Activated CD4-positive, alpha-beta T cell treated with anti-CD3 and anti-CD28 coated beads, Interleukin-2, Interleukin-6, amounts not matched to agents 100 ng/mL and 50 ng/mL, durations not matched to agents 16 hours and 8 hours (primary cell): ENCODE measurements at places on chromosomes 7 and 10.

DNA sequence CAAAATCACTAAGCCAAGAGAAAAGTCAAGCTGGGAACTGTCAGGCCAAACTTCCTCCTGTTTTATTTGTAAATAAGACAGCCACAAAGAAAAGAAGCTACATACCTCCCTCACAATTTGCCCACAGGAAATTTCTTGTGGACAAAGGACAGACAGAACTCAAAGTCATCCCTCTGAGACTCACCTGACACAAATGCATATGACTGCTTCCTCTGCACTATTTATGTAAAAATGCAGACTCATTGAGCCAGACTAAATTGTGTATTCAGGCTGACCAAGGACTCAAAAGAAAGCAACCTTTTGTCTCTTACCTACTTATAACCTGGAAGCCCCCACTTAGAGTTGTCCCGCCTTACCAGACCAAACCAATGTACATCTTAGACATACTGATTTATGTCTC lies 11.8 kb downstream of the TOMM7 start:
- DNase-seq, result no peak

- no peak for DNase-seq
Measured at GRCh38 chr7:7642081-7642480, 1.5 kb downstream of the UMAD1 start.

GRCh38 chr10:34438741-34439140 lies 376.4 kb downstream of the PARD3 start:
- no peak for DNase-seq

DNA sequence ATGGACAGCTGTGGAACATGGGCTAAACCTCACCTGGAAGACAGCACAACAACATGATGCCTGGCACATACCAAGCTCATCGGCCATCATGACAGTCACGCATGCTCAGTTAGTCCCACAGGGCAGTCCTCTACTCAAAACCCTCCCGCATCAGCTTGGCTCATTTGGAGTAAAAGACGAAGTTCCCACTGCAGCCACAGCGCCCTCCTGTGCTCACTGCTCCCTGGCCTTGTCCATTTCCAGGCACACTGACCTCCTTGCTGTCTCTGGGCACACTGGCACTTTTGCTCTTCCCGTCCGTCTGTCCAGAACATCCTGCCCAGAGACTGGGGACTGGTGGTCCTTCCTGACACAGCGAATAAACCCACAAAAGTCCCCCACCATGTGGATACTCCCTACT lies 66.2 kb downstream of the LARP4B start:
- DNase-seq, result no peak

GRCh38 chr10:73964743-73965142 lies 33.2 kb upstream of the VCL start:
- no peak for DNase-seq

GRCh38 chr10:9766762-9767161 lies 1250.9 kb upstream of the CELF2 start:
- DNase-seq, result no peak

- no peak for DNase-seq
Measured at GRCh38 chr10:43576062-43576461, 1.6 kb upstream of the ZNF239 start.

DNA sequence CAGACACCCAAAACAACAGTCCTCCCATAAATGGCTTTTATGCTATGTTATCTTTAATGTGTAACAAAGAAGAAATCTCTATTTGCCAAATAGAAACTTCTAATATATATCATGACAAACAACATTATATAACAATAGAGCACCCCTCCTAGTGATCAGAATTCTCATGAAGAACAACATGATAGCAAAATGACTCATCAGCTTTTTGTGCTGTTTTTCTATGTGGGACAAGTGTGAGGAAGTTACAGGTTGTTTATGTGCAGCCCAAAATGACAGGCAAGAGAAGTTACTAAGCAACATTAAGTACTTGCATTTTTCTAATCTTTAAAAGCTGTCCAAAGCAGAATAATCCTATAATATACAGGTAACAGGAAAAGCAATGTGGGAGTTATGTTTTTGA lies 7.7 kb downstream of the DGKB start:
- DNase-seq, result no peak

DNA sequence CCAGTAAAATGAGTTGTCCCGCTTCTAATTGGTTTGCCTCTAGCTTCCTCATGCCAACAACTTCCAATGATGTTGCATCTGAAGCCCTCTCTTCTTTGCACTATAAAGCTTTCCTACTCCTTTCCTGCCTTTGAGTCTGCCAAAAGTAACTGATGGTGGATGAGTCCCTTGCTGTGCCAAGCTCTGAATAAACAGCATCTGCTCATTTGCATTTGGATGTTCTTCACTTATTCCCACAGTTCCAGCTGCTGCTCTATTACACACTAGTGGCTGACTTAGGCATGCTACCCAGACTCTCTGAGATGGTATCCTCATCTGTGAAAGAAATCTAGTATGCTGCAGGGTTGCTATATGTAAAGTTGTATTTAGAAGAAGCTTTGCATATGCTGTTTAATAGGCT lies 24.9 kb downstream of the SFR1 start:
- no peak for DNase-seq

GRCh38 chr7:36057323-36057722 lies 95.7 kb upstream of the EEPD1 start:
- no peak for DNase-seq

- DNase-seq, result no peak
Measured at GRCh38 chr7:156223935-156224832, 411.9 kb upstream of the SHH start.

- DNase-seq, result no peak
Measured at GRCh38 chr10:121822180-121822579, 105.7 kb downstream of the ATE1 start.

GRCh38 chr7:94127026-94127425 lies 122.9 kb upstream of the BET1 start:
- no peak for DNase-seq

- DNase-seq, result peak; percentile 73
Measured at GRCh38 chr10:120948889-120949608, 97.9 kb downstream of the WDR11 start.

GRCh38 chr7:126803060-126803665 lies 449.6 kb downstream of the GRM8 start:
- peak; percentile 67 for DNase-seq

- no peak for DNase-seq
Measured at GRCh38 chr7:135745703-135746312, 2.8 kb downstream of the FAM180A start.

- DNase-seq, result no peak
Measured at GRCh38 chr10:28875549-28876081, 198.3 kb downstream of the BAMBI start.

- no peak for DNase-seq
Measured at GRCh38 chr10:124906551-124907001, 35.3 kb upstream of the ZRANB1 start.

- no peak for DNase-seq
Measured at GRCh38 chr10:22606164-22606614, 108.2 kb downstream of the PIP4K2A start.

DNA sequence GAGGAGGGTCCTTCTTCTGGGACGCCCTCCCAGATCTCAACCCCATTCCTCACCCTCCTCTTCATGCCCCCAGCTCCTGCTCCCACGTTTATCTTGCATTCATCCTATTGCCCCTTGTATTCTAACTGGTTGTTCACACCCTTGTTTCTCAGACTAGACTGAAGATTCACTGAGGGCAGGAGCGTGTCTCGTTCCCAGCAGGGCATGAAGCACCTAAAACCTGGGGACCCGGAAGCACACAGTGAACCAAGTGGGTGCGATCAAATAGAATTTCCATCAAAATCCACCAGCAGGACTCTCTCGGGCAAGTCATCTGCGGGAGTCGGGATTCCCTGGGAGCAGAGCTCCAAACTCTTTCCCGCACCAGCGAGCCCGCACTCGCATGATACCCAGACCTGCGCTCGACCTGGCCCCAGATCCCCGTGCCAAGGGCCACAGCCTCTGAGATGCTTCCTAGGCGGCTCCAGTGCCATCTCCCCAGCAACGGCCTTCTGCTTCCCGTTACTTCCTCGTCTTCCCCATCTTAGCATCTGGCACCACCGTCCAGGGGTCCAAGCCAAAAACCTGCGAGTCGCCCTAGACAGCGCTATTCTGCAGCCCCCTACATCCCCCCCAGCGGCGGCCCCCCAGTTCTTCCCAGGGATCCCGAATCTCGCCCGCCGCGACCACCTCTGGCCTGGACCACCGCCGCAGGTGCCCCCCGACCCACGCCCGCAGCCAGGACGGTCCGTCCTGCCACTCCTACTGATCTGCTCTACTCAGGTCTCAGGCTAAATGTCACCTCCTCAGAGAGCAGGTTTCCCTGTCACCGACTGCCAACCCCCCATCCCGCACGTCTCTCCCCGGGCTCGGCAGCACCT lies 6.1 kb upstream of the GBX1 start:
- no peak for DNase-seq

- DNase-seq, result no peak
Measured at GRCh38 chr10:73576178-73576889, 14.8 kb downstream of the USP54 start.

DNA sequence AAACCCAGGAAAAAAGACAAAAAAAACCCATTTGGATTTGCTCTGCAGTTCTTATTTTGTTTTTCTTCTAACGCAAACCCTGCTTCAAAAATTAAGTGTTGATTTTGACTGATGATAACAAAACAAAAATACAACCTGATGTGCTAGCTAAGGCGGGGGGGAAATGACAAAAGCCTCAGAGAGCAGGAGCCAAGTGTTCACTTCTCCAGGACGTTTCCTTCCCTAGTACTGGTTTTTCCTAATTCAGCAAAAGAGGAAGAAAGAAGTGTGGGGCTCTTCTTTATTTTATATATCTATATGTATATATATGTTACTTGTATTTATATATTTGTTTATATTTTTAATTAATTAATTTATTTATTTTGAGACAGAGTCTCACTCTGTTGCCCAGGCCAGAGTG lies 28.0 kb downstream of the SNX10 start:
- no peak for DNase-seq

- no peak for DNase-seq
Measured at GRCh38 chr10:28580825-28581224, 47.9 kb downstream of the WAC start.

GRCh38 chr7:82805527-82805960 lies 357.1 kb downstream of the PCLO start:
- DNase-seq, result no peak

- no peak for DNase-seq
Measured at GRCh38 chr10:100303724-100304319, 17.3 kb upstream of the BLOC1S2 start.

DNA sequence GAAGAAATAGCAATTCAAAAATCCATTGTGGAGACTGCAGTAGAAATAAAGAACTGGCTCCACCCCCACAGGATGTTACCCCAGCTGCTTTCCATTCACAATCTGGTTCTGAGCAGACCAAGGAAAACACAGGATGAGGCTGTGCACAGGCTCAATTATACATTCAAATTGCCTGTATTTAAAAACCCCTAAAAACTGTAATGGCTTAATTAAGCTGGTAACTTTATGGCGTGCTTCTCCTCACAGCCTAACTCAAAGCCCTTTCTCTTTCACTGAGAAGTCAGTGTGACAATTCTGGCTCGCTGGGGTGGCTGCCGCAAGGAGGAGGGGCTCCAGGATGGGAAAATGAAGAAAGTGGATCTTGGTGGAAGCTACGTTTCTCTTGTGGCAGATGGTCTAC lies 1191.1 kb downstream of the SORCS1 start:
- no peak for DNase-seq

- no peak for DNase-seq
Measured at GRCh38 chr7:106472741-106473140, 188.0 kb upstream of the NAMPT start.

DNA sequence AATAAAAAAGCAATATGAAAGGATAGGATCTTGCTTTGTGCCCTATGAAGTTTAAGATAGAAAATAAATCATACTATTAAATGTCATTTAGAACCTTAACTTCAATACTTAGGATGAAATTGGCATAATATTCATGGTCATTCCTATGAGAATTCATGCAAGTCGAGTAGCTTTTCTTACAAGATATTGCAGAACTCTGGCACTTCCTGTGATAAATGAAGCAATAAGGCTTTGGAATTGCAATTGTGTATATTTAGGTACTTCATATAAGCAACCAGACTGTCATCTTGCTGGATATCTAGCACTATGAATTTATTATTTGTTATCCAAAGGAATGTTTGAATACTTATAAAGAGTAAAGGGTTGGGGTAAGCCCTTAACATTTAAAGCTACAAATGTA lies 116.5 kb downstream of the ZNF438 start:
- DNase-seq, result no peak
